ENCODE measurements at places on chromosomes 5 and 9.

GRCh38 chr9:4317681-4318080 lies 17.8 kb upstream of the GLIS3 start:
- no peak for DNase-seq

DNA sequence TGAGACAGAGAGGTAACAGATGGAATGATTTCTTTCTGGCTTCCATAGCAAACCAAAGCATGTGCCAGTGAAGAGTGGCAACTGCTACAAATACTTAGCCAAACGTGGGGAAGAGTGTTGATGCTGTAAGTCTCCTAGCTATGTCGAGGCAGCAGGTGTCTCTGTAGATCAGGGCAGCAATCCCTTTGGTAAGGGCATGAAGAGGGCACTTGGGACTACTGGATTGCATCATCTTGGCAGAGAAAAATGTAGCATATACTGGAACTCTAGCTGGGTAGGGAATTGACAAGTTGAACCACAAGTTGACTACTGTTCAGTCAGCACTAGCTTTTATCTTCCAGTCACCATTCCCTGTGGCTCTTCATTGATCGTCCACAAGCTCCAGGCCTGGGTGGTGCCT lies 75.8 kb downstream of the GHR start:
- no peak for DNase-seq

DNA sequence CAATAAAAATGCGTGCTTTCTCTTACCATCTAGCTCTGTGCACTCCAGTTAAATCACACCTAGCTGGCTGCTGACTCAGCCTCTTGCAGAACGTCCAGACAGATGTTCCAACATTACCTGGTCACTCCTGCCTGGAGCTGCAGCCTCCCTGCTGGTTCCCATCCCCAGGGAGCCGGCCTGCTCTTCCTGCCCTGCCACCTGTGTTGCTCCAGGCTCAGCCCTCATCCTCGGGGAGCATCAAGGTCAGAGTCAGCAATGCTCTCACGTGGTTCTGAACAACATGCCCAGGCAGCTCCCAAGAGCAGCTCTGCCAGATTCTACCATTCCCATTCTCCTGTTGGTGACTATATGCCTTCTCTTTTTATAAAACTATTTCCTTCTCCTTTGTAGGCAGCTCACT lies 81.3 kb downstream of the GADD45G start:
- DNase-seq, result no peak

- DNase-seq, result no peak
Observed at GRCh38 chr9:126522612-126523356, 90.9 kb upstream of the LMX1B start.

DNA sequence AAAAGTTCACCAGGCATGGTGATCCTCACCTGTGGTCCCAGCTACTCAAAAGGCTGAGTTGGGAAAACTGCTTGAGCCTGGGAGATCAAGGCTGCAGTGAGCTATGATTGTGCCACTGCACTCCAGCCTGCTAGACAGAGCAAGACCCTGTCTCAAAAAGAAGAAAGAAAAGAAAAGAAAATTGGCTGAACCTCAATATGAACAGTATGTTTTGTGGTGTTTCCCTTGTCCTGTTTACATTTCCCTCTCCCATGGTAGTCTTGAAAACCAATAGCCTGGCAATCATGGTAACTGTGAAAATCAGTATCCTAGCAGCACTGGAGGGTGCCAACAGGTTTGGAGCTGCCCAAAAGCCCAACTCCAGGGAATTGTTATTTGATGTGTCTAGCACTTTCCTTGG lies 174.1 kb upstream of the NR4A3 start:
- no peak for DNase-seq

All from nucleus accumbens (tissue), 56 donors.